ENCODE measurements at places on chromosomes 4 and X.

DNA sequence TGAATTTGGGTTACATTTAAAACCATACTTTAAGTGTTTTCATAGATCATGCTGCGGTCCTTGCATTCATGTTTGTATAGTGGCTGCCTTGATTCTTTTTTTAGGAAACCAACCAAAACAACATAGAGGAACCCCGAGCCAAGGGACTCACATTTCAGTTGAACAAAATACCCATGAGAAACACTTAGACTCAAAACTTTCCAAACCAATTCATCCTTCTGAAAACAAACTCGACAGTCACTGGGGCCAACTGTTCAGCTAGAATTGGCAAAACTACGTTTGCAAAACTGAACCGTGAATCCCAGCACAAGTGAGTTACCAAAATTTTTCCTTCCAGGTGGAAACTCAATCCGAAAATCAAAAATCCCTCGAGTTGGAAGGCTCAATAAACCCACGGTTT lies 1.4 kb downstream of the ADGRA3 start:
- DNase-seq: no peak

- peak; percentile 54 for DNase-seq
Measured at GRCh38 chr4:182640932-182641331, 276.3 kb downstream of the DCTD start.

- DNase-seq: peak; percentile 53
Measured at GRCh38 chr4:1793496-1793840, 375 bp downstream of the FGFR3 start.

DNA sequence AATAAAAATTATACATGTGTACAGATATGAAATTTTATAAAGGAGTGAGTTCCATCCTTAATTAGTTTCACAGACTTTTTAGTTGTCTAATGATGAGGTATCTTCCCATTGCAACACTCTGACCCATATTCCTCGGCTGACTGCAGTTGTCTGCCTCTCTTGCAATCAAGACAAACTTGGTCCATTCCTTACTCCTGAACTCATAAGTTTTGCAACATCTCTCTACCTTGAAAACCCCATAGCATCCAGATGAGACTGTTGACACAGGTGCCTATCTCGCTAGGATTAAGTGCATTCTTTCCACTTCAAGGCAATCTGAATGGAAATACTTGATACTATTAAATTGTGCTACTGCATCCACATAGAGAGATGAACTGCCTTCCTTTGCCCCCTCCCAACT lies 2.3 kb downstream of the XKRX start:
- no peak for DNase-seq

DNA sequence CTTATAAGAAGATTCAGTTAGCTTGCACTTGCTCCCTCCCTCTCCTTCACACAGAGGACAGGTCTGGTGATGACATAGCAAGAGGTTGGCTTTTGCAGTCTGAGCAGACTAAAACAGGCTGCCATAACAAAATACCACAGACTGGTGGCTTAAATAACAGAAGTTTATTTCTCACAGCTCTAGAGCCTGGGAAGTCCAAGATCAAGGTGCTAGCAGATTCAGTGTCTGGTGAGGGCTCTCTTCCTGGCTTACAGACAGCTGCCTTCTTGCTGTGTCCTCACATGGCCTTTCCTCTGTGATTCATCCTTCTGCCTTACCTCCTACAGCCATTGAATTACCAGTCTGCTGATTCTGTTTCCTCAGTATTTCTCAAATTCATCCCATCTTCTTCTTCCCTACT lies 13.1 kb downstream of the RP2 start:
- DNase-seq: peak; percentile 3

GRCh38 chrX:63809173-63809572 lies 24.2 kb upstream of the ARHGEF9 start:
- no peak for DNase-seq

DNA sequence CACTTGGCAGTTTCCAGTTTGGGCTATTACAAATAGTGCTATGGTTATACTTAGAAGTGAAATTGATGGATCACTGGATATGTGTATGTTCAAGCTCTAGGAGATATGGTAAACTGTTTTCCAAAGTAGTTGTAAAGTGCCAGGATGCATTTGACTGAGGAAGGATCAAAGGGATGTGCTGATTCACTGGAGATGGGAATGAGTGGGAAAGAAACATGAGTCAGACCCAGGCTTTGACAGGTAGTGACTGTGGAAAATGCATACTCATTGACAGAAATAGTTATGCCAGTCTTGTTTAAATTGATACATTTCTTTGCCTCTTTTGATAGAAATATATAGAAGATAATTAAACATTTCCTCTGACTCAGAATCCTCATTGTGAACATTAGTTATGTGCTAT lies 77.9 kb downstream of the CEP135 start:
- no peak for DNase-seq

GRCh38 chr4:48546336-48546735 lies 56.3 kb downstream of the ZAR1 start:
- DNase-seq: peak; percentile 68

DNA sequence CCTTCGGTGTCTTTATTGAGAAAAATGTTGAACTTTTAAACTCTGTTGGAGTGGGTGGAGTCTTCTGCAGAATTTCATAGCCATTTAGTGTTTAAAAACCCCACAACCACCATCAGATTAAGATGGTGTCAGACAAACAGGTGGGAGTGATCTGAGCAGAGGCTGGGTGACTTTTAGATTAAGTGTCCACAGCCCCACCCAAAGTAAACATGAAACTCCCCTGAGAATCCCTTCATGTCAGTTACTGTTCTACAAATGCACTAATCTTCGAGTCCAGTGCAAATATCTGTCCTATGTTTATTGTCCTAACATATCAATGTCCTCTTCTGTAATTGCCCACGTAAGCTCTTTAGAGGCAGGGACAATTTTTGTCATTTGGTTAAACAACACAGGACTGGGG lies 175.6 kb upstream of the RBPJ start:
- no peak for DNase-seq

DNA sequence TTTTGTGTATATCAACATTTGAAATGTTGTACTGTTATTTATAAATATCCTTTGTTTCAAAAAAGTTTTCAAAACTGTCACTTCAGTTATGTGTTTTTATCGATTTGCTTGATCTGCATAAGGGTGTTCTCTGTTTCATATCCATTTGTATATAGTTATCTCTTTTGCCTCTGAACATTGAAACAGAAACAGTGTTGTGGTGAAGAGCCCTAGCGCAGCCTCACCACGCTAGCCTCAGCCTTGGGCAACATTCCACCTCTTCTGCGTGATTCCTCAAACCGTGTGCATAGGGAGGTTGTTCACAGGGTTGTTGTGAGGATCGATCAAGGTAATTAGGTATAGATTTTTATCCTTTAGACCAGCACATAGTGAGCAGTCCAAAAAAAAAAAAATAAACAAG lies 287.0 kb upstream of the GALNT7 start:
- DNase-seq: peak; percentile 15

DNA sequence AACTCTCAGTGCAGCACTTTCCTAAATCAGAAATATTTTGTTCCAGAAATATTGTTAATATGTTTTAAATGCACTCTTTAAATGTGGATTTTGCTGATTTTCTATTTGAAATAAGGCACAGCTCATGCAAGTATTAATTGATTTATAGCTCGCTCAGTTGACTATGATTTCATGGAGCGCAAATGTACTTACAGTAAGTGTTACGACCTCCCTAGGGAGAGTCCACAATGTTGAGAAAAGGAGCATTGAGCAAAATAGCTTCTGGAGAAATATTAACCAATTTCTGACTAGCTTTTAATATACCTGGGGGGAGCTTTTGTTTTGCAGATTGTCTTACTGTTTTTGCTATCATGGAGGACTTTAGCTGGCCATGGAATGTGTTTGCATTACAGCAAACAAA lies 1687.5 kb downstream of the STIM2 start:
- DNase-seq: no peak

DNA sequence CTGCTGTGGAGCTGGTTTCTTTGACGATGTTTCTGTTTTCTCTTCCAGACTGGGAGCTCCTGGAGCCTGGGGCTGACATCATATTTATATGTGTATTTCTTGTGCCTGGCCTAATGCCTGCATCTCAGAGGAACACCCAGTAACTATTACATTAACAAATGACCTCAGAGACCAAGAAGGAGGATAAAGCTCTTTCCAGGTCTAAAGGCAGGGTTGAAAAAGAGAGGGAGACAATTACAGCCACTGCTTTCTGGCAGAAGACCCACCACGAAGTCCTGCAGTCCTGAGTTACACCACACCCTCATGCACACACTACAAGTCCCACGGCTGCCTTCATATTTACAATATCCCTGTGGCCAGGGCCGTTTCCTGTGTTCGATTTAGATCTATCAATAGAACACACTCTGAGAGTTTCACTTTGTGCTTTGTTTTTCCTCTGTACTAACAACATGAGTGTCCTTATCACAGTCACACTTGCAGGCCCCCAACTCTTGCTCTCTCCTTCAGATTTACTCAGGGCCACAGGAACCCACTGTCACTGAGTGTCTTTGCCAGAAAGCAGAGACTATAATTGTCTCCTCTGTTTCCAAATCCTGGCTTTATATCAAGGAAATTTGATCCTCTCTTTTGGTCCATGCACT lies 535.5 kb downstream of the MID1IP1 start:
- peak; percentile 2 for DNase-seq

GRCh38 chr4:185112104-185112503 lies 31.0 kb upstream of the SLC25A4 start:
- DNase-seq: peak; percentile 43

- no peak for DNase-seq
Measured at GRCh38 chr4:5826437-5827107, 66.3 kb downstream of the CRMP1 start.

GRCh38 chrX:40912166-40912565 lies 173.1 kb upstream of the USP9X start:
- no peak for DNase-seq

- DNase-seq: no peak
Measured at GRCh38 chrX:18961686-18962085, 22.2 kb downstream of the PHKA2 start.

DNA sequence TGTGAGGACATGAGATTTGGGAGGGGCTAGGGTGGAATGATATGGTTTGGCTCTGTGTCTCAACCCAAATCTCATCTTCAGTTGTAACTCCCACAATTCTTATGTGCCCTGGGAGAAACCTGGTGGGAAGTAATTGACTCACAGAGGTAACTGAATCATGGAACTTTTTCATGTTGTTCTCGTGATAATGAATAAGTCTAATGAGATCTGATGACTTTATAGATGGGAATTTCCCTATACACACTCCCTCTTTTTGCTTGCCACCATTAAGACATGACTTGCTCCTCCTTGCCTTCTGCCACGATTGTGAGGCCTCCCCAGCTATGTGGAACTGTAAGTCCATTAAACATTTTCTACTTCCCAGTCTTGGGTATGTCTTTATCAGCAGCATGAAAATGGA lies 253.2 kb upstream of the GK2 start:
- DNase-seq: no peak

- no peak for DNase-seq
Measured at GRCh38 chrX:12026481-12026880, 111.8 kb upstream of the FRMPD4 start.

GRCh38 chr4:70778888-70779422 lies 57.2 kb downstream of the RUFY3 start:
- DNase-seq: no peak

DNA sequence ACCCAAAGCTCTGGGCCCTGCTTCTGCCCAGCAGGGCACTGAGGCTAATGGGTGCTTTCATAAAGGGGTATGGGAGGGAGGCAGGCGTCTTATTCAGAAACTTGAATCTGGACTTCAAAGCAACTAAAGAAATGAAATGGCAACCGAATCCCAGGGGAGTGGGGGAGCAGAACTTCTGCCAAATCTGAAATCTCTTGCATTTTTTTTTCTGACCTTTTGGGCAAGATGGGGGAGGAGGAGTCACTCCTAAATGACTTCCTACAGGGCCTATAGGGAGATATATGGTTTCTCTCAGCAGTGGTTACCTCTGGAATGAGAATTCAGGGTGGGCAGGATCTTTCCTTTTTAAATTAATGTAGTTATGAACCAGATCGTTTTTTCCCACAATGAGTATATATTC lies 30.6 kb upstream of the KIAA1210 start:
- DNase-seq: no peak

GRCh38 chr4:76726176-76726575 lies 171.8 kb downstream of the SOWAHB start:
- DNase-seq: no peak

GRCh38 chr4:38625508-38625907 lies 38.5 kb upstream of the KLF3 start:
- no peak for DNase-seq

DNA sequence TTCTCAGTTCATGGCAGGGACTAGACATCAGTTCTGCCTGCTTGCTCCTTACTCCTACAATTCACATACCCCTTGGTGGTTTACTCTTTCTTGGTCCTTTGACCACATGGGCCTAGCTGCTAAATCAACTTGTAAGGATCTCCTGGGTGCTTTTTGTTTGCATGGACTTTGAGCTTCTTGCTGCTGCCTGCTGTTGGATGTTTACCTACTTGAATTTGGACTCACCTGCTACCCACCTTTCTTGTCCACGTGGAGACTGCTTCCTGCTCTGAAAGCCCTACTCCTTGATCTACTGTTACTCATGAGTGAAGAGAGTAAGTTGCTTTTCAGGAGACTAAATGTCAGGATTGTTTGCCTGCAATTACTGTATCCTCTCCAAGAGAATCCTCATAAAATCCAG lies 15.2 kb upstream of the ARHGAP24 start:
- DNase-seq: no peak

DNA sequence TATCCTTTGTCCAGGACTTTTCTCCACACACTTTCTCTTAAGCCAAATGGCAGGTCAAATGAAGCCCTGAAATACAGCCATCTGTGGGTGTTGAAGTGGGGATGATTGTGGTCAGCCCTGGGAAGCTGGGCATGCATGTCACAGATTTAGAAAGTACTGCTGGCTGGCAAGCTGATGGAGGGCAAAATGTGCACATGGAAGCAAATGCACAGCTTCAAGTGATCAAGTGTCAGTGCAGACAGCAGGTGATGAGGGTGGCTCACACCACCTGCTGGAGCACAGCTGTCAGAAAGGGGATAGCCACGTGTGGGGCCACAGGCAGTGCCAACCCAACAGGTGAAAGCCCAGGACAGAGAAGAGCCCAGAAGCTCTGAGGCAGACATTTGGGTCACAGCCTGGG lies 40.3 kb upstream of the ATXN3L start:
- DNase-seq: no peak

DNA sequence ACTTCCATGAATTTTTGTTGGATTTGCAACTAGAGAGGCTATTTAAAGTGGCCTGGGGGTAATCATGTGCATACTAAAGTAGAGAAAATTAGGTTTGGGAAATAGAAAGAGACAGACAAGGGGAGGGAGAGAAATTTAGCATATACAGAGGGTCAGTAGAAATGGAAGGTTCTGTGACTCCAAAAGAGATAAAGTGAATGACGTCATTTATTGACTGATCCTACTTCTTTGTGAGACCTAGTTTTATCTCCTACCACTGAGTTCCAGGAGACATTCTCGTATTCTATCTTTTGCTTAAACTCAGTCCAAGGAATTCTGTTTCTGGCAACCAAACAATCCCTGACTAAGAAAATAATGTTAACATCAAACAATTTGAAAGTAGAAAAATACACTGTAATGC lies 42.4 kb upstream of the FREM3 start:
- DNase-seq: no peak

DNA sequence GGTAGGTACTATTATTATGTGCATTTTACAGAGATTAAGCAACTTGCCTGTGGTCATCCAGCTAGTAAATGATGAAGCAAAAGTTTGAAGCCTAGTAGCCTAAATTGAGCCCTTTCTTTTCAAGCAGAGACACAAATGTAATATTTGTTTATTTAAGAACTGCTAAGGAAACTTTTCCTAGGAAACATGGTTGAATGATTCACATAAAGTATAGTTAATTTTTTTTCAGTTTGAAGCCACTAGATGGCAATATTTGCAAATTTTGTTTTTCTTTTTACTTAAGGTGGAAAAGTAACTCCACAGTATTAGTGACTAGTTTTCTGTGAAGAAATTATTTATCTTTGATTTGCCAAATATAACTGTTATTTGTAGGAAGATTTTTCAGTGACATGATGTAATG lies 52.8 kb upstream of the ANKRD17 start:
- DNase-seq: peak; percentile 77
